ENCODE measurements at places on chromosomes 16 and 17.

DNA sequence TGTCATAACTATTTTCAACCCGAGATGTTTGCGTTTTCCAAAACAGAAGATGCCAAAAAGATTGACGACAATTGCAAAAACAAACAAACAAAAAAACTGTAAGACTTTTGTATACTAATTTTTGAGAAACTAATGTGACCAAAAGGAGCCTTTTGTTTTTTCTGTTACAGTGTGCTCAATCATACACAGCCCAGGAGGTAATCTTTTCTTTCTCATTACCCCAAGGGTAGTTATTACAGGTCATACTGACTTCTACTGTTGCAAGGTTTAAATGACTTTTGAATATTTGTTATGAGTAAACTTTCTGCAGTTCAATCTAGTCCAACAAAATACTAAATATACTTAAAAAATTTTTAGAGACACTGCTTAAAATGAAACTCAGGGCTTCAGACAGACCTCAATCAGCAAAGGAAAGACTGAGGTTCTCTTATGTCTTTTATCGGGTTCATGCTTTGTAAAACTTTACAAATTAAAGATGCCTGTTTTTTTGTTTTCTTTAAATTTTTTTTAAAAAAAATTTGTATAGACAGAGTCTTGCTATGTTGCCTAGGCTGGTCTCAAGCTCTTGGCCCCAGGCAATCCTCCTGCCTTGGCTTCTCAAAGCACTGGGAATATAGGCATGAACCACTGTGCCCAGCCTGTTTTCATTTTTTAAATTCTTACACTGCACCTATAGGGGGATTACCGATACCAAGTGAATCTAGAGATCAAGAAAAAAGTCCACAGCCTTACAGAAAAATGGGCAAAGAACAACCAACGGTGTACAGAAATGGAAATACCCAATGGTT, 47.6 kb downstream of the SPOP start:
- no peak for DNase-seq

GRCh38 chr16:71338193-71338592, 20.3 kb upstream of the CALB2 start:
- no peak for DNase-seq

GRCh38 chr16:84605339-84605848, 12.5 kb downstream of the COTL1 start:
- DNase-seq = no peak

DNA sequence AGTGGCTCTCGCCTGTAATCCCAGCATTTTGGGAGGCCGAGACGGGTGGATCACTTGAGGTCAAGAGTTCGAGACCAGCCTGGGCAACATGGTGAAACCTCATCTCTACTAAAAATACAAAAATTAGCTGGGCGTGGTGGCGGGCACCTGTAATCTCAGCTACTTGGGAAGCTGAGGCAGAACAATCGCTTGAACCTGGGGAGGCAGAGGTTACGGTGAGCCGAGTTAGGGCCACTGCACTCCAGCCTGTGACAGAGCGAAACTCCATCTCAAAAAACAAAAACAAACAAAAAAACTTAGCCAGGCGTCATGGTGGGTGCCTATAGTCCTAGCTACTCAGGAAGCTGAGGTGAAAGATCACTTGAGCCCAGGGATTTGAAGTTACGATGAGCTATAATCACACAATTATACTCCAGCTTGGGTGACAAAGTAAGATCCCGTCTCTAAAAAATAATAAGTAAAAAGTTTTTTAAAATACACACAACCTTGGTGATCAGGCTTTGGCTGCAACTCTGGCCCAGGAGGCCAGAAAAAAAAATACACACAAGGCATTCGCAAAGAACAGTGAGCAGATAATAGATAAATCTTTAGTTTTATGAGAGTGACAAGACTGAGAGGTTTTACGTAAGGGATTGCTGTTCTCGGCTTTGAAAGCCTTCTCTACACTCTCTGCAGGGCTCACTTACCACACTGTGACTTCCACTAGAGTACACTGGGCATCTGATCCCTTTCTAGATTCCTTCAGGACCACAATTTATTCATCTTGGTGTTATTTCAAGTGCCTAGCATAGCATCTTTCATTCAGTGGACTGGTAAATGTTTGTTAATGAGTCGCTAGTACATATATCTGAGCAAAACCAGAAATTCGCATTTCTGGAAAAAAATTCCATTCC, 5.9 kb downstream of the GSPT1 start:
- DNase-seq = no peak

Data from stimulated activated CD4-positive, alpha-beta T cell treated with anti-CD3 and anti-CD28 coated beads, Interleukin-2, amount 100 ng/mL, for 48 hours (primary cell).